ENCODE measurements at places on chromosomes 12 and 14. TPM values are rescaled to one million over a fixed set of nuclear protein-coding genes. Genes with fewer than 3 reads are reported as not detected.

ARHGDIB gene
- 0.36 TPM for total RNA-seq

KRT75 gene
- 0.85 TPM for total RNA-seq

TPPP2 gene
- 0.62 TPM for total RNA-seq

PAN2 gene
- 77.4 TPM for total RNA-seq

TAS2R14 gene
- total RNA-seq: 2.3 TPM

C3AR1 gene
- total RNA-seq: 0.34 TPM

PLEKHH1 gene
- 7.1 TPM for total RNA-seq

ZNF84 gene
- 25.0 TPM for total RNA-seq

GYS2 gene
- 0.10 TPM for total RNA-seq

DNA sequence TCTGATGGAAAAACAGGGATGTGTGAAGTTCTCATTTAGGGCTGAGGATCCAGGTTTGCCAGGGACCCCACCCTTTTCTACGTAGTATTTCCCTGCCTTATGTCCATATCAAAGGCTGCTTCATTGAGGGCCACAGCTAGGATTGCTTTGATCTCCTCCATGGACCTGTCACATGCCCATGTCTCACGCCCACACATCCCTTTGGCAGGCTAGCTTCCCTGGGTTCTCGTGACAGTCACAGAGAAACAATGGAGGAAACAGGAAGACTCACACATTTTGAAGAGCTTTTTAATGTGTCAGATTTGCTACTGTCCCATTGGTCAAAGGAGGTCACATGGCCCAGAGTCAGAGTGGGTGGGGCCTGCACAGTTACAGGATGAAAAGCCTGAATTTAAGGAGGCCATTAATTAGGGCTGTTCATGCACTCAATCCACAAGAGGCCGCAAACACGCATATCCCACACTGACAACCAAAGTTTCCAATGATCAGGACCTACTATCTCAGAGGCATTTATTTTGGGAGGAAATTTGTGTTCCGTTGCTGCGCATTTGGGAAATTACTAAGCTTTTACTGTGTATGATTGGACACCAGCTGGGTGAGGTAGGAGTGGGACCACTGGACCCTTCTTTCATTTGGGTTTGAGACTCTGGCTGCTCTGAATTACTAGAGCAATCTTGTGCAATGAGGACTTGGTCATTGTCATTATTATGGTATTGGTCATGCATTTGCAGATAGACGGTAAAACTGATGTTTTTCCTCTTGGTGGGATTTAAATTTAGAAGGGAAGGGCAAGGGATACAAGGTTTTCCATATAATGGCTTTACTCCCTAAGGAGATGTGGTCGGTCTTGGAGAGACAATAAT lies 266.2 kb downstream of the KTN1 start:
- no peak for ATAC-seq

DNA sequence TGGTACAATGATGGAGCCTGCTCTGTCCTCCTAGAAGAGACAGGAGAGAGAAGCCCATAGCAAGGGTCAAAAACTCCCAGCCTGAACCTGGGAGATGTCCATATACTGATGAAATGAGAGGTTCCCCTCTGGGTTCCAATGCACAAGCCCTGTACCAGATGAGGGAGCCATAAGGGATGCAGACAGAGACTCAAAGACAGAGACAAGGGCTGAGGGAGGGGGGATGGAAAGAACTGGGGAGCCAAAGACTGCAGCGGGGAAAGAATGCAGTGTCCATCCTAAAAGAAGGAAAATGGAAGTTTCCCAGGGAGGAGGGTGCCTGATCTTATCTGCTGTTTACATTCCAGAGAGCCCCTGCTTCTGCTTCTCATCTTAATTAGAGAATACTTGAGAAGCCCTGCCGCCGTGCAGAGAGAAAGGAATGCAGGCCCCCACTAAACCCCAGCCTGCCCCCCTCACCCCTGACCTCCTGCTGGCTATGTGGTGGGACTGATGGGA lies 27.7 kb downstream of the KRT18 start:
- no peak for ATAC-seq

DNA sequence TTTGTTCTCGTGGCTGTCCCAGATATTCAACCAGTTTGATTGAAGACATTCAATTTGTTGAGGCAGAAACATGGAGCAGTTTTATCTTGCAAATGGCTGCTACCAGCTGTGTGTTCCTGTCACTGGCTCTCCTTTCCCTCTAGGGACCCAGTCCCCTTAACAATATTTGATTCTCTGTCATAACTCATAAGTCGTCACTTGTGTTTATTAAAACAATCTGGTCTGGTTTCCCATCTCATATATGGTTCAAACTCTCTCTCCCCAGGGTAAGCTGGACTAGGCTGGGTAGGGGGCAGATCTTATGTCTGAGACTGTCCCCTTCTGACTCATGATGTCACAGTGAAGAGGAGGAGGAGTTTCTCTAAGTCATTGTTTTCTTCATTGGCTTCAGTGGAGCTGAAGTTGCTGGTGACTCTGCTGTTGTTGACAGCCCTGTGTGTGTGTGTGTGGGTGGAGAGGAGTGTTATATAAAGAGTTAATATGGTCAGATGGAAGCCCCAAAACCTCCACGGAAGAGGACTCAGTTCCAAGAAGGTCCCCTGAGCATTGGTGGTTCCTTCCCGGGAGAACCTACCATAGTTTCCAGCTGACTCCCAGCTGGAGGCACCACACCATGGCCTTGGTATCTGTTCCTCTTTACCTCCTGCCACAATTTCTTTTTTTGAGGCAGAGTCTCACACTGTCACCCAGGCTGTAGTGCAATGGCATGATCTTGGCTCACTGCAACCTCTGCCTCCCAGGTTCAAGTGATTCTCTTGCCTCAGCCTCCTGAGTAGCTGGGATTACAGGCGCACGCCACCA lies 16.1 kb upstream of the GNG2 start:
- ATAC-seq: no peak

DNA sequence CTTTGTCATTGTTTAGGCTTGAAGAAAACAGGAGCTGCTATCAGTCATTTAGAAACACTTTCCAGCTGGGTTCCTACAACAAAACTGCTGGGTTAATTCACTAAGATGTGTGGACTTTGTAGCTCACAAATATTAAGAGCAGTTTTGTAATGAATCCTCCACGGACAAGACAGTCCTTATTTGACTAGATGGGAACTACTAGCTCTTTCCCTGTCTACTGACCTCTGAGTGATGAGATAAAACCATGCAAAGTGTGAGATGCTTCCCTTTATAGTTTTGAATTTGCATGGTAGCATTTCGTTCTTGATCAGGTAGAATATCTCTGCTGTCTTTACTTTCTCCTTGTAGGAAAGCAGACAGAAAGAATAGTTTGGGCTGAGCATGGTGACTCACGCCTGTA lies 72.9 kb upstream of the STXBP6 start:
- ATAC-seq: no peak

DNA sequence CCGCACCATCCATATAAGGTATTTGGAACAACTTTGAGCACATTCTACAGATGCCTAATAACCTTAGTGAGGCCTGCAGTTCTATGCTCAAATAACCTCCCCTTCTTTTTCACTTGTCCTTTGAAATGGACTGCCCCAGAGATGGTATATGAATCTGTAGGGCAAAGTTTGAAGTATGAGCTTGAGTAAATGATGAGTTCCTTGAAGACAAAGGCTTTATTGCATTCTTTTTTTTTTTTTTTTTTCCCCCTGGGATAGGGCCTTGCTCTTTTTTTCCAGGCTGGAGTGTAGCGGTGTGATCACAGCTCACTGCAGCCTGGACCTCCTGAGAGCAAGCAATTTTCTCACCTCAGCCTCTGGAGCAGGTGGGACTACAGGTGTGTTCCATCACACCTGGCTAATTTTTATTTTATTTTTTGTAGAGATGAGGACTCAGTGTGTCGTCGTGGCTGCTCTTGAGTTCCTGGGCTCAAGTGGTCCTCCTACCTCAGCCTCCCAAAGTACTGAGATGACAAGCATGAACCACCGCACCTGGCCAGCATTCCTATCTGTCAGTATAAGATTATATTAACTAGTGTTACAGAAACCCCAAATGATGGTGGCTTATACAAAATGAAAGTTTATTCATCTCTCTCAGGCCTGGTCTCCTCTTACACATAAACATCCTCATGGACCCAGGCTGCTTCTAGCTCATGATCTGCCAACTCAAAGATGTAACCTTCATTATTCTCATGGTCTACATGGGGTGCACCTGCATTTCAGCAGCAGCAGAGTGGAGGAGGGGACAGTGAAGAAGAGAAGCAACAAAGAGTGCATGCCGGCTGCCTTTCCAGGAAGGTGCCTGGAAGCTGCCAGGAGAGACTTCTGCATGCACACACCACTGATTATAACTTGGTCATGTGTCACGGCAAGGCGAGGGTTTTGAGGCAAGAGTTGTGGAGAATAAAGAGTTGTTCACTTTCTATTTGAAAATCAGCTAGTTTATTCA lies 101.4 kb downstream of the DUSP16 start:
- no peak for ATAC-seq

GRCh38 chr12:66823857-66824570 lies 145.1 kb upstream of the GRIP1 start:
- peak; percentile 96 for ATAC-seq

- peak; percentile 75 for ATAC-seq
Measured at GRCh38 chr12:632102-632696, 31.0 kb downstream of the NINJ2 start.

All from motor neuron (in vitro differentiated cells).